CD8-positive, alpha-beta memory T cell (primary cell): ENCODE measurements at places on chromosomes 2 and 18.

DNA sequence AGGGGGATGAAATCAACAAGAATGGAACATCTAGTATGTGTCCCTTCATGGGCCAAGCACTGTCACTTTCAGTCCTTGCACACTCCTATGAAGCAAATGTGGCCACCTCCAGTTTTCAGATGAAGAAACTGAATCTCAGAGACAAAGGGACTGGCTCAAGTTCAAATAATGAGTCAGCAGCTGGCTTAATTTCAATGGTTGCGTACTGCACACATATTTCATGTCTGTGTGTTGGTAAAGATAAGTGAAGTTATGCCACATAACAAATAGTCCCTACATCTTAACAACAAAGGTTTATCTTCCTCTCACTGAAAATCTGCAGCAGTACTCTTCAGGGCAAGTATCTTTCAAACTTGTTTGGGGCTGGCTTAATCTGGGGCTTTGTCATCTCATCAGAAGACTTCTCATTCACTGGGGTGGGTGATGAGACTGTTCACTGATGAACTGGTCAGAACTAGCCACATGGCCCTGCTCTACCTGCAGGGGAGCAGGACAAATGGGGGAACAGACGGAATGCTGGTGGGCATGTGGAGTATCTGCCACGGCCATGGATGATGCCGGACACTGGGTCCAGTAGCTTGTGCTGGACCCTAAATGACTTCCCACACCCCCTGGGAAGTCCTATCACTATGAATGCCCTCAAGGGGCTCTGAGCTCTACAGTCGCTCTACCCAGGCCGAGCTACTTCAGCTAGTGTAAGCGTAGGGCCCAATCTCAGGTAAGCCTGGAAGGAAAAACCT, 263.2 kb downstream of the CYP26B1 start:
- DNase-seq, result no peak

- DNase-seq, result no peak
Observed at GRCh38 chr2:38091760-38092159, 15.8 kb upstream of the CYP1B1 start.

- no peak for DNase-seq
Observed at GRCh38 chr2:7722212-7722910, 805.1 kb downstream of the RNF144A start.

GRCh38 chr2:219470429-219470828, 28.3 kb upstream of the GMPPA start:
- DNase-seq, result no peak

GRCh38 chr2:15725101-15725781, 133.6 kb downstream of the DDX1 start:
- DNase-seq, result no peak

DNA sequence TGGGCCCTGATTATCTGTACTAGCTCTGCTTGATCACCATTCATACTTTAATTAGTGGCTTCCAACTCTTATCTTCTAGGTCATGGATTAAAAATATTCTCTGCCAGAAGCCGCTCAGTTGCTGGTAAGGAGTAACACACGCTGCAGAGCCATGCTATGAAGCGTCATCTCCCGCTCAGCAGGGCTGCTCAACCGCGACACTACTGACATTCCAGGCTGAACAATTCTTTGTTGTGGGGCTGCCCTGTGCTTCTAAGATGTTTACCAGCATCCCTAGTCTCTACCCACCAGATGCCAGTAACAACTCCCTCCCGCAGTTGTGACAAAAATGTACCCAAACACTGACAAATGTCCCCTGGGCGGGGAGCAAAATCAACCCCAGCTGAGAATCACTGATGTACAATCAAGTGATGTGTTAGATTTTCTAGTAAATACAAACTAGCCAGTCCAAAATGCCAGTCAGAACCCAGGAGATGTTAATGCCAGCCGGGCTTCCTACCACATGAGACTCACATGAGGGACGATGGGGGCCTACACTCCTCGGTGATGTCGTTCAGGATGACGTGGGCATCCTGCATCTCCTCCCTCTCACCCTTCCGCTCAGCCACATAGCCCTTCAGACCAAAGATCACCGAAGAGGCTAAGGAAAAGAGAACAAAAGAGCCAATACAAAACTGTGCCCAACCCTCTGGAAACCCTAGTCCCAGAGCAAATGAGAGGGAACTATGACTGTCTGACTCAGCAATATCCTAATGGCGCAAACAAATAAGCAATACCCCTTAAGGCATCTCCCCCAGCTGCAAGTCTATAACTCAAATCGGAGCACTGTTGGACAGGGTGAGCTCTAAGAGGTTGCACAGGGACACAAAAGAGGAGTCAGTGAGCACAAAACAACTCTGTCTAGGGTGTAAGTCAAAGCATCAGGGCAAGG, 15.6 kb downstream of the ILKAP start:
- no peak for DNase-seq

GRCh38 chr2:105521176-105521575, 122.3 kb upstream of the FHL2 start:
- DNase-seq, result no peak

GRCh38 chr2:231605607-231606091, 13.0 kb downstream of the TEX44 start:
- no peak for DNase-seq

GRCh38 chr18:22694954-22695353, 238.2 kb upstream of the RBBP8 start:
- no peak for DNase-seq

DNA sequence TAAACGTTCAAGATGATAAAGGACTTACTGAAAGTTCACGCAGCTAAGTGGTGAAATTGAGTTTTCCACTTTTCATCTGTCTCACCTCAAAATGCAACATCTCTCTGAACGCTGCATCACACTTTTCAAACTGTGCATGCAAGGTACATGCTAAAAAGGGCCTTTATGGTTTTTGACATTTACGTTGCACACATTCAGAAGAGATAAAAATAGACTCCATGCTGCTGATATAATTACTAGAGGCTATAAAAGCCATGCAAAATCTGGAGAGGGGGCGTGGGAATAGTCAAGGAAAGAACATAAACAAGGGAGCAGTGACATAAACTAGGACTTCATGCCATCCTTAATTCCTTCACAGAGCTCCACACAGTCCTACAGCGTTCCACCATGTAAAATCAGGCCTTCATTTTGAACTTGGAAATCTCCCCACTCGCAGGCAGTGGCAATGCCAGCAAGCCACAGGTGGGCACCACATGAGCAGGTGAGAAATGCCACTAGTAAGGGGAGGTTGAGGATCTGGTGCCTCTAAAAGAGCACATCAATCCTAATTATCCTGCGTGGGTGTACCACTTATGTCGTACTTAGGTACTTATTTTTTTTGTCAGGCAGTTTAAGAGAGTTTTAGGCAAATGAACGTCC, 71.4 kb downstream of the ZEB2 start:
- no peak for DNase-seq

DNA sequence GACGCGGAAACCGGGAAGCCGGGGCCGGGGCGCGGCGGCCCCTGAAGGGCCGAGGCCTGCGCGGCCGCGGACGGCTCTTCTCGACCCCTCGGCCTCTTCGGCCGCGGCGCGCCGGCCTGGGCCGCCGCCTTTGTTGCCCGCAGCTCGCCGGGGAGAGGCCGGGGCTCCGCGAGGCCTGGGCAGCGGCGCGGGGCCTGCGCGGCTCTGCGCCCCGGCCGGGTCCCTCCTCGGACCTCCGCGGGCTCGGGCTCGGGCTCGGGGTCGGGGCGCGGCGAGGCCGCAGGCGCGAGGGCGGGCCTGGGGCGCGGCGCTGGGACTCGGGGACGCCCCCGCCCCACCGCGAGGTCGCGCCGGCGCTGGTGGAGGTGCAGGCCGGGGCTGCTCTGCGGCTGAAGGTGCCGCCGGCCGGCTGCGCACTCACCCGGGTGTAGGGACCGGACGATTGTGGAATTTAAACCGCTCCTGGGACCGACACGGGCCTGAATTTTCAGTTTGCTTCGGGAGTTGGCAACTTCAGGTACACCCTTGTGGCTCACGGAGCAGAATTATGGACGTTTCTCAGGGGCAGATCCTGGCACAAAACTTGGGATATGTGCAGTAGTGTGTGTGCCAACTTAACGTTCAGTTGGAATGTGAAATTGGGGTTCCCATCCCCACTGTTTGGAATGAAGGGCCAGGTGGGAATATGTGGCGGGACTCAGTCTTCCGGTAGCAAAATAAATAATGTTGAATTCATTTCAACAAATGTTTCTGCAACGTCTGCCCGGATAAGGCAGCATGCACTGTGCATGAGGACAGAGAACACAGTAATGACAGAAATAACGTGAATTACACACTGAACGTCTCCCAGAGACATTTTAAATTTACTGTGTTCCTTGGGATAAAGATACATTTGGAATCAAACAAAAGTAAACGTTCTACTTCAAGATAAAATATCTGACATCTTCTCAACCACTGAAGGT, 787 bp downstream of the SOCS6 start:
- no peak for DNase-seq

DNA sequence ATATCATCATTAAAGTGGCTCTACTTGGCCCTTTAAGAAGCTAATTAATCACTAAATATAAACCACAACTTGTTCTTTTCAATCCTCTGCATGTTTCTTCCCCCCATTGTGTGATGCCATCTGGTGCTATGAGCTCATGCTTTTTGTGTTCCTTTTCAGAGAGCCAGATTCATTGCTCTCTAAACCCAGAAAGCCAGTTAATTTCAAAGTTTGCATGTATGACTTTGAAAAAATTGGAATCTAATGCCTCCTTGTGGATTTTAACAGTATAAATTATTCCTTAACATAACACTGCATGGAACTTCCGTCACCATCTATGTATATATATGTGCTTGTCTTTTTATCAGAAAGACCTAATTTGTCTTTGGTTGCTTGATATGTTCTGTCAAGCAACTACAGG, 31.1 kb downstream of the TMEM178A start:
- DNase-seq, result no peak

DNA sequence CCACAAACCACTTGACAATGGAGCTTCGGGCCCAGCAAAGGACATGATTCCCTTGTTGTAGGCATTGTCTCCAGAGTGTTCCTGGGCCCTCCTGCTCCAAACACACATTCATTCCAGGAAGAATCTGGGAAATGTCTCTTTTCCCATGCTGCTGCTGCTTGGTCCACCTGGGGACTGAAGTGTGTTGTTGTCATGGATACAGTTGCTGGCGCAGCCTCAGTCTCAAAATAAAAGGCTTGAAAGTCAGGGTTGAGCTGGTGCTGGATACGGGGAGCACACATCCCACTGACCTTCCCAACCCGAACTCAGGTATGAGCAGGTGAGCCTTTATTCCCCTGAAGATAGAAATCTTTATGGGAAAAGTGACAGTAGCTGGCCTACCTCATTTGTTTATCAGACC, 30.6 kb upstream of the SPP2 start:
- DNase-seq, result no peak

GRCh38 chr2:20822535-20823490, at the start of gene LDAH:
Gene LDAH (minus strand): TSS chr2:20823101. CDS start chr2:20801463, 21,638 bp downstream.
- DNase-seq, result peak; percentile 79

GRCh38 chr2:120388222-120389035, 42.5 kb downstream of the INHBB start:
- no peak for DNase-seq

- no peak for DNase-seq
Observed at GRCh38 chr2:39780825-39781600, 2.0 kb upstream of the THUMPD2 start.

DNA sequence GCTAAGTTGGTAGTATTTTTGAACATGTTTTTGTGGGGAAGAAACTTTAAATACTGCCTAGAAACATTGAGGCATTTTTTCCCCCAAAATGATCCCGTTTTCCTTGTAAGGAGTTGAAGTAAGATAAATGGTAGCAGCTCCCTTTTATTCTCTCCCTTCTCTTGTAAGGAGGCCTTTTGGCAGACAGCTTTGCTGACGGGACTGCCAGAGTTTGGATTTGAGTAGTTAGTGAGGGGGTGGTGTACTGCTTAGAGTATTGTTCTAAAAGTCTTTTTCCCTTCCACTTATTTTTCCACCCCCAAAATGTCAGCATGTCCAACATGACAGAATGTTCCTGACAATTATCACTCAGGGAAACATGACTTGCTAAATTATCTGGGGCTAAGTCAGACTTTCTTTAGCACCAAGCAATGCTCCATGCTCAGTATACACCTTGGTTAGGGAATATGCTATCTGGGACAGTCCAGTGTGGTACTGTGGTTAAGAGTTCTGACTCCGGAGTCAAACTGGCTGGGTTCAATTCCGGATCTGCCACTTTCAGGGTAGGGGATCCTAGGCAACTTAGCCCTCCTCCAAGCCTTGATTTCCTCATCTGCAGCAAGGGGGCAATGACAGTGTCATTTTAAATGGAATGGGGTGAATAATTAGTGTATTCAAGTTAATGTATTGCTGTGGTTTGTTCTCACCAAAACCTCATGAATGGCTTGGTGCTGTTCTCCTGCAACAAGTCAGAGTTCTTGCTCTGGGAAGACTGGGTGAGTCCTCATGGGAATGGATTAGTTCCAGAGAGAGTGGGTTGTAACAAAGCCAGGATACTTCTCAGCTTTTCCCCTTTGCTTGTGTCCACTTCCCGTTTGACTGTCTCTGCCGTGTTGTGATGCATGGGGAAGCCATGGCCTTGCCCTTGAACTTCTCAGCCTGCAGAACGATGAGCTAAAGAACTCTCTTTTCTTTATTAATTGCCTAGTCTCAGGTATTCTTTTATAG, 116.2 kb downstream of the TANC1 start:
- DNase-seq, result no peak

- DNase-seq, result no peak
Observed at GRCh38 chr2:169561364-169561763, 12.3 kb downstream of the FASTKD1 start.

- no peak for DNase-seq
Observed at GRCh38 chr2:228731517-228731916, 539.6 kb downstream of the PID1 start.

GRCh38 chr2:125959047-125959446, 696.9 kb upstream of the GYPC start:
- no peak for DNase-seq

- DNase-seq, result no peak
Observed at GRCh38 chr18:49616618-49617328, 54.9 kb downstream of the LIPG start.

- no peak for DNase-seq
Observed at GRCh38 chr18:54843314-54843713, 15.0 kb downstream of the RAB27B start.

DNA sequence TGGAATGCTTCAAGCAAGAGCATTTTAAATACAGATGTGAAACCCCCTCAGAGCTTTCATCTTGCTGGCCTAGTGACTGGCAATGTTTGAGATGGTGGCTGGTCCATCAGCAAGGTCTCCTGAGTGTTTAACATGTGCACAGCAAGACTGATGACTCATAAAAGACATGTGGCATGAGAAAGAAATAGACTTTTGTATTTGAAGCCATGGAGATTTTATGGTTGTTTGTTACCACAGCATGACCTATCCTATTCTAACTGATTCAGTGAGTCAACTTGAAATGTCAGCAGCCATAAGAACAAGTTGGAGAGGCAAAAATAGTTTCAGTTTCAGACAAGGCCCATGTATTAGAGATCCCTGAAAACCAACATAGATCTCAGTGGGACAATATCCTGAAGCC, 154.7 kb upstream of the LYPD1 start:
- no peak for DNase-seq

- DNase-seq, result no peak
Observed at GRCh38 chr2:234611209-234611608, 114.3 kb upstream of the ARL4C start.

DNA sequence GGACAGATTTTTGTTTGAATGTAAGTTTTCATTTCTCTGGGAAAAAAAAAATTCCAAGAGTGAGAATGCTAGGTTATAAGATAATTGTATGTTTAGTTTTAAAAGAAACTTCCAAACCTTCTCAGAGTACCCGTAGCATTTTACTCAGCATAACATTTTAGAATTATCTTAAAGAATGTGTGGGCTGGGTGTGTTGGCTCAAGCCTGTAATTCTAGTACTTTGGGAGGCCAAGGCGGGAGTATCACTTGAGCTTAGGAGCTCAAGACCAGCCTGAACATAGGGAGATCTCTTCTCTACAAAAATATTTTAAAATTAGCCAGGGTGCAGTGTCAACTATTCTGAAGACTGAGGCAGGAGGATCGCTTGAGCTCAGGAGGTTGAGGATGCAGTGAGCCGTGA, 57.4 kb upstream of the RMP24 start:
- no peak for DNase-seq
